T follicular helper cell (primary cell): ENCODE measurements at places on chromosomes 1 and 21.

DNA sequence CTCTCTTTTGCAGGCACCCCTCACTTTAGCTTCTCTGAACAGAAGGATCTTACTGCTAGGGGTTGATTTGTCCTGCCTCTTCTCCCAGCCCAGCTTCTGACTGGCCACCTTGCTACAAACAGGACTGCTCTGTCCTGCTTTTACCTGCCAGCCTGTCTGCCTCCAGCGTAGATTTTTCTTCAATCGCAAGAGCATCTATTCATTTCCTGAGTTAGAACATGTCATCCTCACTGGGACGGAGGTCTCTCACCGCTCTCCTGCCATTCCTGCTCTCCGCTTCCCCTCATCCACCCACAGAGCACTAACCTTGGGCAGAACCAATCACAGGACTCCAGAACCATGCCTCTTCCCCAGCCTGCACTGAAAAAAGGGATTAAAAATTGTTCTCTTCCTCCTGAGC is 3.5 kb upstream of the ATP1B1 start:
- no peak for DNase-seq

DNA sequence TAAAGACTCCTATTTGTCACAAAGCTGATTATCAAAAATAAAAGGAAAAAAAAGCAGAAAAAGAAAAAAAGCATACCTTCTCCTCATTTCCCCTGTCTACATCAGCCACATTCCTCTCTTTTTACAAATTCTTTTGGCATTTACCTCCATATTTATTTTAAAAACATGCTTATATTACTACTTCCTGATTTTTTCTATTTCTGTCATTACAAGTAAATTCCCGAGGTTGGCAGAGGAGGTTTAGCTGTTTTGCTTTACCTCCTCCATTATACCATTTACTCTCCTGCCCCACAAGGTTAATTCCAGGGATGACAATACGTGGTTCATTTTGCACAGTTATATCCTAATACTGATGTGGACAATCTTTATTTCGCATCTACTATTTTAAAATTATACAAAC is 26.3 kb upstream of the CD34 start:
- DNase-seq: no peak

DNA sequence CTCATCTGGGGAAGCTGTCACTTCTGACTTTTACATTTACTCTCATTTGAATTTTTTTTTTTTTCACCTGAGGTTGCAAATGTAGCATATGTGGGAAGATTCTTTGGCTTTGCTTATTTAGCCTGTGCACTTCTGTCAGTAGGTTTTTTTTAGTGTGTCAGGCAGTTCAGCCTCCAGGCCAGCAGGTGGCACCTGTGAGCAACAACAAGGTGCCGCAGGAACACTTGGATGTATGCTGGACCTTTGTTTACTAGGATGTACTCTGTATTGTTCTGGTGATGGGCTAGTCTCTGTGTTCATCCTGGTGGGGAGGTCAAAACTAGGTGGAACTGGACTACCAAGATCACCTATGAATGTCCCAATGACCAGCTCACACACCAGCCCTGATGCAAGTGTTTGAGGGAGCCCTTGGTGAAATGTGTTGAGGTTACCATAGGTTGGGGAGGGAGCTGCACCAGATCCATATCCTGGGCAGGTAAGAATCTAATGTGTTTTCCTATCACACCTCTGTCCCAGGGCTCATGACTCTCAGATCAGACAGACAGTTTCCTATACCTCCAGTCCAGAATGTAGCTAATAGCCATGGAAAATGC is 618.2 kb downstream of the BRINP3 start:
- no peak for DNase-seq

DNA sequence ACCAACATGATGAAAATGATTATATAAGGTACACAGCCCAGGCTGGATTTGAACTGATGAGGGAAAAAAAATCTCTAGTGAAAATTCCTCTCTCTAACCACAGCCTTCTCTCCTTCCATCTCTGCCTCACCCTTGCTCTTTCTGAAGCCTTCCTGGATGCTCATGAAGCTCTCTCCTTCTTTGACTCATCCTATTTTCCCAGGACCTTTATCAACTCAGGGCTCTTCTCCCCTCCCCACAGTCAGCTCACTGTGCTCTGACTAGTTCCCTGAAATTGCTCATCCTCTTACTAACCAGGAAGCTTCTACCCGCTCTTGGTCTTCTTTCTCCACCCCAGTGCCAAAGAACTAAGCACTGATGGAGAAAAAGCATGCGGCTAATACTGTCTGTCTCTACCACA is 46.4 kb upstream of the ERG start:
- DNase-seq: no peak

DNA sequence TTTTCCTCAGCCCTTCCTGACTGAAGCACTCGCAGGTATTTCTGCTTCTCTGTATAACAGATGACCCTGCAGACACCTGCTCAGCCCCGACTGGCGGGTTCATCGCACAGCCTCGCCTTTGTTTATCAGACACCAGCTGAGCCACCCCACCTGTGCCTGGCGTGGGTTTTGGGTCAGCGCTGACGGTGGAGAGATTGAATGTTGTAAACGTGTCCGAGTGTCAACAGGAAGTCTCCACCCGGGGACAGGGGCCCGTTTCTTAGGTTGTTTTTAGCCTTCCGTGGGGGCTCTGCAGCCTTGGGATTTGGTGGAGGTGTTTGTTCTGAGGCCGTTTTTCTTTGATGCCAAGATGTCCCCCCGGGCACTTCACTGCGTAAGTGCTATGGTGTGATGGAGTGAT is 60.1 kb downstream of the COL18A1 start:
- DNase-seq: no peak

- no peak for DNase-seq
These were observed 353.4 kb upstream of the NEGR1 start for GRCh38 chr1:72635719-72636118.

DNA sequence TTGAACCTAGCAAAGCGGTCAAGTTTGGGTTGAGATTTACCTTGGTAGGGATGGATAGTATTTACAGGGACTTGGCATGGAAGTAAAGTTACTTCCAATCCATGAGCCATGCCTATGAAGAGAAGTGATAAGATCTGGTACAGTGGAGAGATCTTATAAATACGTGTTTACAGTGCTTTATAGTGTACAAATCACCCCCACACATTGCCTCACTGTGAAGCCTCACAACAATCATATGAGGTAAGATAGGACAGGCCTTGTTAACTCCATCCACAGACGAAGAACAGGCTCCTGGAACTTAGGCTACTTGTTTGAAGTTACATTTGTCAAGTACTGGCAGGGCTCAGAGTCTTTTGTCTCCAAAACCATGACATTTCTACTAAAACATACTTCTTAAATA is 159.8 kb downstream of the PLPPR4 start:
- DNase-seq: no peak

GRCh38 chr21:32335601-32336575 is 37.2 kb downstream of the MRAP start:
- no peak for DNase-seq

- DNase-seq: no peak
These were observed 3.0 kb upstream of the EPHX4 start for GRCh38 chr1:92026806-92027205.

- no peak for DNase-seq
These were observed 692.0 kb upstream of the NR5A2 start for GRCh38 chr1:199335496-199335895.

- no peak for DNase-seq
These were observed 19.4 kb downstream of the KRTAP10-1 start for GRCh38 chr21:44520326-44521300.

- DNase-seq: no peak
These were observed 280.1 kb downstream of the NPHP4 start for GRCh38 chr1:5711956-5712645.

DNA sequence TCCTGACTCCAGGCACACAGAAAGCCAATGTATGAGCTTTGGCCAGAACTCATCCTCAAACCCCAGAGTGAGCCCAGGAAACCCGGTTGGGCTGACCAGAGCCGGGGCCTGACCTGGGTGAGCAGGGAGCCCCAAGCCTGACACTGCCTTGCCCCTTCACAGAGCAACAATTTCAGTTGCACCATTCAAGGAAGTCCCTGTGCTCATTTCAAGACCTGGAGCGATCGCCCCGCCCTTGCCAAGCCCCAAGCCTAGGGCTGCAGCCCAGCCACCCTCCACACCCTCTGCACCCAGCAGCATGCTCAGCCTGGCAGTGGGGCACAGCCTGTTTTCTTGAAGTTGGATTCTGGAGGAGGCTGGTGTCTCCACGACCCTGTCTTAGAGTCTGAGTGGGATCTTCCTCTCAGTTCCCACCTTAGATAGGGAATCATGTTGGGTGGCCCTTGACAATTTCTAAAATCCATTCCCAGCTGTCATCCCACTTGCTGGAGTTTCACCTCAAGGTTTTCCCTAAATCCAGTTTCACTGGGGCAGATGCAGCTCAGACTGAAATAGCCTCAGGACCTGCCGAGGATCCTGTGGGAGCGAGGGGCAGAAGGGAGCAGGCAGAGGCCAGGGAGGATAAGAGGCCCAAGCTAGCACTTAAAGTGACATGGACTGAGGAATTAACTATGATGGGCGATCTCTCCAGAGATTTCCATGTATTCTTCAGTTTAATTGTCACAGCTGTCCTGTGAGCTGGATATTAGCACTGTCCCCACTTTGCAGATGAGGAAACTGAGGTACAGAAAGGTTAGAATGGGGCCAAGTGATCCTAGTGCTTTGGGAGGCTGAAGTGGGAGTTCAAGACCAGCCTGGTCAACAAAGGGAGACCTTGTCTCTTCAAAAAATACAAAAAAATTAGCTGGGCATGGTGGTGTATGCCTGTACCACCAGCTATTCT is 2.5 kb downstream of the NBL1 start:
- DNase-seq: no peak

DNA sequence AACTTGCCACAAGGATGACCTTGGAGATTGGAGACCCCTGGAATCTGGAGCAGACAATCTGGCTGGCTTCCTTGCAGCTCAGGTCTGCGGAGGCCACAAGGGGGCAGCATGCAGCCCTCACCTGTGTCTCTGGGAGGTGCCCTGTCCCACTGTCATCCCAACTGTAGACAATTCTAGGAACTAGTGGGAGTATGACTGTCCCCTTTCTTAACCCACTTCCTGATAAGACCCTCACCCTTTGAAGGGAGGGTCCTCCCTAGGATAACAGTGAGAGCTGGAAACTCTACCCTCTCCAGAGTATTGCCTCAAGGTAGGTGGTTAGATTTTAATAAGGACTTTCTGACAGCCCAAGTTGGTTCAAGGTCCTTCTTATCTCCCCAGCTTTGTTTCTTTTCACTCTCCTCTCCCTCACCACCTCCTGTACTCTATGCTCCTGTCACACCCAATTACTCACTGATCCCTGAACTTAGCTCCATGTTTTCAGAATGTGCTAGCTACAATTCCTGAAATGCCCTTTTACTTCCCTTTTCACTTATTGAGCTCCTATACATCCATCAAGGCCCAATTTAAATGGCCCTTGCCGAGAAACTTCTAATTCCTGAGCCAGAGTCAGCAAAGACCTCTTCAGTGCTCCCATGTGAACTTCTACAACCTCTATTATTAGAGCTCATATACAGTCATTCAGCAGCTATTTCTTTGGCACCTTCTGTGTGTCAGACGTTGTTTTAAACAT is 9.2 kb upstream of the KCNQ4 start:
- DNase-seq: peak; percentile 53

DNA sequence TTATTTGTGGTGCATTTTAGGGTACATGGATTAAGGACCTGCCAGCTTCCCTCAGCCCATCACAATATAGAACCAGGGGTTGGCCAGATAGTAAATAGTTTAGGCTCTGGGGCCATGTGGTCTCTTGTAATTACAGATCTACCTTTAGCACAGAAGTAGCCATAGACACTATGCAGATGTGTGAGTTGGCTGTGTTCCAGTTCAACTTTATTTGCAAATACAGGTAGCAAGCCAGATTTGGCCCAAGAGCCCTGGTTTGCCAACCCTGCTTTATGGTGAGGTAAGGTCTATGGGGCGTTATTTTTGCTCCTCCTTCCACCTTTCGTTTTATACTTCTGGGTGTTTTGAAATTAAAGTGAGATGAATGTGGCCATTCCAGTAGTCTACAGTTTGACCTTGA is 48.7 kb downstream of the MRPS6 start:
- no peak for DNase-seq

DNA sequence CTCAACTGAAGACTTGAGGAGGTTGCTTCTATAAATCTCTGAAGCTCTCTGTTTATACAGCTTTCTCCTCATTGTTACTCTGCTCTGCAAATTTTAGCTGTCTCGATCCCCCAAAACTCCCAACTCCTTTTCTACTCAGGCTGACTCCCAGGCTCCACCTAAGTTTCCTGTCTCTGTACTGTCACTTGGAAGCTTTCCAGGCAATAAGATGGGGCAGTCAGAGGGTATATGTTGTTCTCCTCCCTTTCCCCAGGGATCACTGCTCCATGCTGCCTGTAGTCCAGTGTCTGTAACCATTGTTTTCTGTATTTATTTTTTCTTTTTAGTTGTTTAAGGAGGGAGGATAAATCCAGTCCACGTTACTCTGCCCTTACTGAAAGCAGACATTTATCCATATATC is 13.4 kb downstream of the TSNAX start:
- DNase-seq: no peak

DNA sequence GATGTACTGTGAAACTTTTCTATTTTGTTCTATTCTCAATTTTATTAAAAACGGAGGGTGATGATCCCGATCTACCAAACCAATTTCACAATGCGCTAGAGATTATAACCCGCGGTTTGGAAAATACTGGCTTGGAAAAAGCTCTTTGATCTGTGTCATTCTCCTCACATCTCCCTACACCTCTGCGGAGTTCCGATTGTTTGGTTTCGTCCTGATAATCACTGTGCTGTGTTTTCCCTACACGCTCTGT is 536 bp upstream of the ABCD3 start:
- no peak for DNase-seq

DNA sequence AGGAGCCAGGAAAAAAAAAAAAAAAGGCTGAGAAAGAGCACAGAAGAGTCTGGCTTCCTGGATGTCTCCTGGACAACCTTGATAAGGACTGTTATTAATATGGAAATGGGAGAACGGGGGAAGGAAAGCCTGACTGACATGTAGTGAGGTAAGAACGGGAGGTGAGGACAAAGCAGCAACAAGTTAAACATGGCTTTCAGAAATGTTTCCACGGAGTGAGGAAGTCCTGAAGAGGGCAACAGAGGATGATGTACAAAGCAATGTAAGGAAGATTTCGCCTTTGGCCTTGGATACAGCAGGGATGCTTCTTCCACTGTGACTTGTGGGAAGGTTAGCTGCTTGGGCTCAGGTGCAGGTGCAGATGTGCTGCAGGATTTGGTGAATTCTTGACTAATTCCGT is 11.9 kb upstream of the NIBAN1 start:
- no peak for DNase-seq

DNA sequence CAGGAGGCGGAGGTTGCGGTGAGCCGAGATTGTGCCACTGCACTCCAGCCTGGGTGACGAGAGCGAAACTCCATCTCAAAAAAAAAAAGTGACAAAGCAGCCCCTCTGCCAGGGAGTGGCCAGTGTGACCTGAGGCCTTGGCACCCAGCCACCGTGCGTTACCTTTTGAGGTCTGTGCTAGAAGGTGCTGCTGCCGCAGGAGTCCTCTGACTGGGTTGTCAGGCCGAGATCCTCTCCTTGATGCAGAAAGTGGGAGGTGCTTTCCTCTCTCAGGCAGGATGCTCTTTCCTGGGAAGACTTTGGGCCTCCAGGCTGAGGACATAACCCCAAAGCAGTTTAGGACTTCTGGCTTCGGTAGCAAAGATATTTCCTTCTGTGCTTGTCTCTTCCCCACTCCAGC is 280.5 kb upstream of the VAMP3 start:
- DNase-seq: no peak
